ENCODE measurements at places on chromosomes 1 and 21. TPM values are rescaled to one million over a fixed set of nuclear protein-coding genes. Genes with fewer than 3 reads are reported as not detected.

CRP gene
- not detected for total RNA-seq

EVI5 gene
- total RNA-seq = 54.4 TPM

DSTYK gene
- total RNA-seq = 18.3 TPM

KIF14 gene
- total RNA-seq = 10.8 TPM

RHD gene
- 0.28 TPM for total RNA-seq

UBE2U gene
- total RNA-seq = not detected

CYP4A22 gene
- not detected for total RNA-seq

MXRA8 gene
- total RNA-seq = 97.8 TPM

PLEKHA6 gene
- 5.0 TPM for total RNA-seq

PRAMEF20 gene
- total RNA-seq = not detected

RSPH1 gene
- total RNA-seq = not detected

KRTAP19-1 gene
- not detected for total RNA-seq

ZNF695 gene
- 1.1 TPM for total RNA-seq

TFF2 gene
- total RNA-seq = not detected

ACOT11 gene
- 2.5 TPM for total RNA-seq

TCHH gene
- not detected for total RNA-seq

ST6GALNAC3 gene
- 0.56 TPM for total RNA-seq

SLC44A3 gene
- 0.54 TPM for total RNA-seq

IVL gene
- not detected for total RNA-seq

LCE1A gene
- not detected for total RNA-seq

LAMC2 gene
- 2.3 TPM for total RNA-seq

IQCC gene
- total RNA-seq = 2.2 TPM

SMIM1 gene
- total RNA-seq = 0.90 TPM

TRABD2B gene
- total RNA-seq = not detected

LDLRAD2 gene
- not detected for total RNA-seq

RGS4 gene
- 635 TPM for total RNA-seq

ZNF496 gene
- 8.9 TPM for total RNA-seq

S100A7 gene
- total RNA-seq = not detected

HES2 gene
- not detected for total RNA-seq

OR2T1 gene
- total RNA-seq = not detected

ICOSLG gene
- total RNA-seq = under 0.01 TPM

KIAA0040 gene
- total RNA-seq = under 0.01 TPM

ADAMTS5 gene
- total RNA-seq = 1.1 TPM

E2F2 gene
- 0.36 TPM for total RNA-seq

KCNT2 gene
- total RNA-seq = 0.56 TPM

DCST2 gene
- not detected for total RNA-seq

RCSD1 gene
- not detected for total RNA-seq
